HTR-8/SVneo (cell line): ENCODE measurements at places on chromosomes 5 and 9.

DNA sequence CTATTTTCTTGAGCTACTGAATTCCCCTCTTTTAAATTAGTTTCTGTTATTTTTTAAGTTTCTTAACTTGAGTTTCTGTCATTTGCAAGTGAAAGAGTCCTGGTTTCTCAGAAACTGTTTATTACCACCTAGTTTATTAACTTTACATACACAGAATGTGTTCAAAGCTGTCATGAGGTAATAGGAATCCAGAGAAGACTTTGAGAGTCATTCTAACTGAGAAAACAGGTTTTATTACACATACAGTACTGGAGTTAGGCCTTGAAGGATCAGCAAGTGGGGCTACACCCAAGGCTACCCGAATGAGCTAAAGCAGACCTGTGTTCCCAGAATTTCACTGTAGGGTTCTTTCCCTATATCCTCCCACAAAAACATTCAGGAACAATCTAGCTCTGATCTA is 33.1 kb downstream of the FAM114A2 start:
- no peak for DNase-seq

DNA sequence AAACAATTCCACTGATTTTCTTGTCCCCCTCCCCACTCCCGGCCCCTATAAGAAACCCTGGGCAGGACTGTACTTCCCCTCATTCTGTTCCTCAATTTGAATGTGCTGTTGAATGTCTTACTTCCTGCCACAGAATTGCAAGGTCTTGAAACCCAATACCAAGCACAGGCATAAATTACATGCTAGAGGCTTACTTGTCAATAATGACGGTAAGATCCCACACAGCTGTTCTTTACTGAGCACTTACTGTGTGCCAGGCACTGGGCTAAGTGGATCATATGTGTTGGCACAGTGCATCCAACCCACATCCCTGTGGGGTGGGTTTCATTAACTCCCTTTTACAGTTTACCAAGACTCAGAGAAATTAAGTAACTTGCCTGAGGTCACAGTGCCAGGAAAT is 63.4 kb downstream of the MVB12B start:
- DNase-seq = no peak

GRCh38 chr5:32003981-32004380 is 170.1 kb downstream of the GOLPH3 start:
- no peak for DNase-seq

DNA sequence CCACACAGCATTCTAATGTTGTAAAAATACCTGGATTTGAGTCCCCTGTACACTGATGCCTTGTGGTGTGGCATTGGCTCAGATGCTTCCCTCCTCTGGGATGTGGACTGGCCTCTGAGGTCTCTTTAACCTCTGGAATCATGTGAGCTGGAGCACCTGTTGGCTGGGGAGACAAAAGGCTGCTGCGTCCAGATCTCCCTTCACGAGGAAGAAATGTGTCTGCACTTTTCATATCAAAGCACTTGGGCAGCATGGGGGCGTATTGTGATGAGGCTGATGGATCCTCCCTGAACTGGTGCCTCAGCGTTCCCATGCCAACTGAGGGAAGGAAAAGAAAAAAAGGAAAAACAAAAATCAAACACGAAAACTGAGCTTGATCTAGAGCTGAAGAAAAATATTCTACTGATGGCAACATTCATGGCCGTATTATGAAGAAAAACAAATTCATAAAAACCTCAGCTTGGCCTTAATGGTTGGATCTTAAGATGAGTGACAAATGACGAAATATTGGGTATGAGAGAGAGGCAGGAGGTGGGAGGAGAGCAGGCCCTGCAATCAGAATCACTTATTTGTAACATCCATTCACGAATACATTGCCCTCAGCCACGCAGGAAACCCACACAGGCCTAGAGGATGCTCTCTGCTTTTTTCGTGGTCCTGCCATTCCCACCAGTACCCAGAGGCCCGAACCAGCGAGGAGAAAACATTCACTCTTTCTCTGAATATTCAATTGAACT is 26.2 kb downstream of the GRIA1 start:
- no peak for DNase-seq

GRCh38 chr9:108643731-108644510 is 211.9 kb downstream of the ACTL7B start:
- DNase-seq = no peak

DNA sequence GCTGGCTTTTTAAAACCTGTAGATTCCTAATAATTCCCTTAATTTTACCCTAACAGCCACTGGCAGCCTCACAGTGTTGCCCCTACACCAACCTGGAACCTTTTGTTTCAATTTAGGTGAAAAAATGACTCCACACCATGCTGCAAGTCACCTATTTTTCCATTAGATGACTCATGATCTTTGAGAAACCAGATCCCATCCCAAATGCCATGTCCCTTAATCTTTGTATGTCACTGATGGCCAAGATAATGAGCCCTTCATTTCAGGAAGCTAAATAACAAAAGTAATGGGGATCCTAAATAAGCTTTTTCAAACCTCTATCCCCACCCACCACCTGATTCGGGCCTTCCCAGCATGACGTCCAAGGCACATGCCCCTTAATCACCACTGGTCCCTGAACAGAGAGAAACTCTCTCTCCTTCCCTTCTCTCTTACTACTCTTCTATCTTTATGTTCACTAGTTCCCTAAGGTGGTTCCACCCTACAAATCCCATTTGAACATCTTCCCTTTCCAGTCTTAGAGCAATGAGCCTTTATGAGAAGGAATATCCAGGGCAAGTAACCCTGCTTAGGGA is 33.6 kb downstream of the ZNF608 start:
- DNase-seq = no peak

DNA sequence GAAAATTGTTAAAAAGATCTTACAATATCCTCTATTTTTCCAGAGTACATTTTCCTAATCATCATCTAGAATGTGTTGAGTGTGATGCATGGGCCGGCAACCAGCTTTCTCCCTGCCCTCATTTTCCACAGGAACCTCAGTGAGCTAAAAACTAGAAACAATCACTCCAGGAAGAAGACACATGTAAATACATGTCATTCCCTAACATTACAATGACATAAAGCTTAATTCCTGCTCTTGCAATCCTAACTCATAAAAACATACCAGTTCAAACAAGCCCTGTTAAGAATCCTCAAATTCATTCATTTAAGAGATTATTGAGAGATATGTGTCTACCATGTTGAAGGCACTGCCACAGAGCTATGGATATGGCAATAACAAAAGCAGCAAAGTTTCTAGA is 18.5 kb upstream of the ZNF622 start:
- DNase-seq = no peak

DNA sequence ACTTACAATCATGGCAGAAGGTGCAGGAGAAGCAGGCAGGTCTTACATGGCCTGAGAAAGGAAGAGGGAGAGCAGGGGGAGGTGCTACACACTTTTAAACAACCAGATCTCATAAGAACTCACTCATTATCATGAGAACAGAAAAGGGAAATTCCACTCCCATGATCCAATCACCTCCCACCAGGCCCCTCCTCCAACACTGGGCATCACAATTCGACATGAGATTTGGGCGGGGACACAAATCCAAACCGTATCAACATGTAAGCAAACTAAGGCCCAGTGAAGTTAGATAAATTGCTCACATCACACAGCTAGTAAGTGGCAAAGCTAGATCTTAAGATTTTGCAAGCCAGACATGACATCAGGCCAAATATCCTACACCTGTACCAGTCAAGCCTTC is 48.3 kb upstream of the RIC1 start:
- DNase-seq = no peak

DNA sequence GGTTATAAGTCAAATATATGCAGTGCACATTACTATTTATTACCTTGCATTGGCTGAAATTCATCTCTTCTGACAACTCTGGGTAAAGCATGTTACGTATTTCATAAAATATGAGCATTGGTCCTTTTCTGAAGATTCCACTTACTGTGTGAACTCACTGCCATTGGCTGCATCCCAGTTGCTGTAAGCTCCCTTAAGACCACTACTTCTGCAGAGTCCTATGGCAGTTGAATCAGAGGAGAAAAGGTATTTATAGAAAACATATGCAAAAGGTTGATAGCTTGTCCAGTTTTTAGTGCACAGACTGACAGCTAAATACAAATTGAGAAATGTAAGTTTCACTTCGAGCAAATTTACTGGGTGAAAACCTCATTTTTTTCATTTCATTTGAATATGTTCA is 394.6 kb upstream of the ARRDC3 start:
- no peak for DNase-seq

DNA sequence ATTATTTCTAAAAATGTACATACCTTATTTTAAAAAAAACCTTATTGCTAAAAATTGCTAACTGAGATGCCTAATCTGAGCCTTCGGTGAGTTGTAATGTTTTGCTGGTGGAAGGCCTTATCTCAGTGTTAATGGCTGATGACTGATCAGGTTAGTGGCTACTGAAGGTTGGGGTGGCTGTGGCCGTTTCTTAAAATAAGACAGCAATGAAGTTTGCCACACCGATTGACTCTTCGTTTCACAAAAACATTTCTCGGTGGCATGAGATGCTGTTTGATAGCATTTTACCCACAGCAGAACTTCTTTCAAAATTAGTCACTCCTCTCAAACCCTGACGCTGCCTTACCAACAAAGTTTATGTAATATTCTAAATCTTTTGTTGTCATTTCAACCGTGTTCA is 14.7 kb downstream of the CENPK start:
- no peak for DNase-seq

GRCh38 chr9:35774907-35775635 is 16.3 kb upstream of the NPR2 start:
- no peak for DNase-seq

DNA sequence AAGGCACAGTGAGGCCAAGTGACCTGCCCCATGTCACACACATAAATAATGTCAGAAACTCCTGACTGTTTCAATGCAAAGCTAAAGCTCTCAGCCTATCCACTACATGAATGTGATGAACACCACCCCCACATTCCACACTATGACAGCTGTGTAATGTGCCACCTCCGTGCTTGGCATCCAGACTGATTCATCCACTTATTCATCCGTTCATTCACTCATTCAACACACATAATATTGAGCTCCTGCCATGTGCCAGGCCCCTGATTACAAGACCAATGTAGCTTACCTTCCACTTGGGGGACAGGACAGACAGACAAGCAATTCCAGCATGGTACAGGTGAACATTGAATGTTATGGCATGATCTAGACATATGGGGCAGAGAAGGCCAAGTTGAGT is 46.2 kb upstream of the FABP6 start:
- peak; percentile 39 for DNase-seq

DNA sequence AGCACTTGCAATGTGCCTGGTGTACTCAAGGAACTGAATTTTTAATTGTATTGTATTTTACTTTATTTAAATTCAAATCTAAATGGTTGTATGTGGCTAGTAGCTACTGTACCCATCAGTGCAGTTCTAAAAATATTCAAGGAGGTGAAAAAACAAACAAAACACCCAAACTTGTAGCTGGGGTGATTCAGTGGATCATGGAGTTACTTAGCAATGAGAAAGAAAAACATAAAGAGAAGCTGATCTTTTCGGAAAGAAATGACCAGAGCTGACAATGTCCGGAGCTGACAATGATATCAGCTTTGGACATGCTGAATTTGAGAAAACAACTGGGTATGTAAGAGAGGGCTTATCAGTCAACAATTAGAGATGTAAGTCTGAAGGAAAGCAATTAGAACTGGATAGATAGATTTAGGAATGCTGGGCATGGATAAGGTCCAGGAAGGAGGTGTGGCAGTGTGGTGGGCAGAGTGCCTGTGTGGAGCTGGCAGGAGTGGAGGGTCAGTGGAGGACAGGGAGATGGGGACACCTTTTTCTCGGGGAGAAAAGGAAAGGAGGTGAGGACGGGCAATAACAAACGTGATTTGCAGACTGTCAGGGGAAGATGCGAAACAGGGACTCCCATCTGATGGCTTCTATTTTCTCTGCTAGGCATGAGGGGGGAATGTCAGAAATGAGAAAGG is 113.2 kb downstream of the DCP2 start:
- DNase-seq = no peak

GRCh38 chr5:125100951-125101350 is 354.5 kb upstream of the ZNF608 start:
- no peak for DNase-seq
